ENCODE measurements at places on chromosomes 16 and 17.
A peak's percentile ranks its signal among the peaks of the same experiment; 100 is the strongest.

- DNase-seq: no peak
Measured at GRCh38 chr17:1027044-1027443, 30.1 kb downstream of the TIMM22 start.

DNA sequence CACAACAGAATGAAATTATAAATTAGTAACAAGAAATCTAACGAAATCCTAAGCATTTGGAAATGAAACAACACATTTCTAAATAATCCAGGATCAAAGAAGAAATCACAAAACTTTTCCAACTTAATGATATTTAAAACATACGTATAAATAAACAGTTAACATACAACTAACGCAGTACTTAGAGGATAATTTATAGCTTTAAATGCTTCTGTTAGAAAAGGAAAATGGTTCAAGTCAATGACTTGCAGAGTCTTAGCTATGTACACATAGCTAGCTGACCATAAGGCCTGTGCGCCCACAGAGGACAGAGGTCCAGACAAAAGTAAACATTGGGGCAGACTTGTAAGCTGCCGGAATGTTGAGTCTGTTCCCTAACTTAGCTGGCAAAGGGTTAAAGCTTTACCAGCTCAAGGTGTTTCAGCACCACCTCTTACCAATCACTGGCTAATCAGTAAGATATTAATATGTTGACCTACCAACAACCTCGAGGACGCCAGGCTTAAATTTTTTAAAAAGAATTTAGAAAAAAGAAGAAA, 84.6 kb downstream of the PARN start:
- DNase-seq: no peak

DNA sequence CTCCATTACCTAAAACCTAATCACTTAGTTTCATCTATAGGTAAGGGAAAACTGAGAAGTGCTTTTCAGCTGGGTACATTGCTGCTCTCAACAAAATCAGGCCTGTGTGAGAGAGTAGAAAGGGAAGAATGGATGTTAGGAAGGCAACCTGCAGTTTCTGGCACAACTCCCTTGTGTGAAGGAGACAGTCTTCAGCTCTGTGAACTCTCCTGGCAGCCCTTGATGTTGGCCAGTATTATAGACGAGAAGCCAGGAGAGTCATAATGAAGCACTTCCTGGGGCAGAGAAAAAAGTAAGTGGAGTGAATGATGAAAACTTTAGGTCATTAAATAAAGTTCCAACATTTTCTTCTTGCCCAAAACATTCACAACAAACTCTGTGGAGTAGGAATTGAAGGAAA, 260.1 kb downstream of the IRX3 start:
- DNase-seq: peak; percentile 16

DNA sequence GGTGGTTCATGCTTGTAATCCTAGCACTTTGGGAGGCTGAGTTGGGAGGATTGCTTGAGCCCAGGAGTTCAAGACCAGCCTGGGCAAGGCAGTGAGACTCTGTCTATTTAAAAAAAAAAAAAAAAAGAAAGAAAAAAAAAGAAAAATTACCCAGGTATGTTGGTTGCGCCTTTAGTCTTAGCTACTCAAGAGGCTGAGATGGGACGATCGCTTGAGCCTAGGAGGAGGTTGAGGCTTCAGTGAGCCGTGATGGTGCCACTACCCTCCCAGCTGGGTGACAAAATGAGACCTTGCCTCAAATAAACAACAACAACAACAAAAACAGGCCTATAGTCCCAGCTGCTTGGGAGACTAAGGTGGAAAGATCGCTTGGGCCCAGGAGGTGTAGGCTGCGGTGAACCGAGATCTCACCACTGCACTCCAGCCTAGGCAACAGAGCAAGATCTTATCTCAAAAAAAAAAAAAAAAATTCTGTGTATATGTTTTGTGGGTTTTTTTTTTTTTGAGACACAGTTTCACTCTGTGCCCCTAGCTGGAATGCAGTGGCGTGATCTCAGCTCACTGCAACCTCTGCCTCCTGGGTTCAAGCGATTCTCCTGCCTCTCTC, 12.5 kb upstream of the ANKRD40CL start:
- DNase-seq: no peak

- DNase-seq: no peak
Measured at GRCh38 chr17:83178533-83179304, 99.3 kb downstream of the METRNL start.

- DNase-seq: no peak
Measured at GRCh38 chr17:81666092-81666341, 388 bp downstream of the OXLD1 start.

DNA sequence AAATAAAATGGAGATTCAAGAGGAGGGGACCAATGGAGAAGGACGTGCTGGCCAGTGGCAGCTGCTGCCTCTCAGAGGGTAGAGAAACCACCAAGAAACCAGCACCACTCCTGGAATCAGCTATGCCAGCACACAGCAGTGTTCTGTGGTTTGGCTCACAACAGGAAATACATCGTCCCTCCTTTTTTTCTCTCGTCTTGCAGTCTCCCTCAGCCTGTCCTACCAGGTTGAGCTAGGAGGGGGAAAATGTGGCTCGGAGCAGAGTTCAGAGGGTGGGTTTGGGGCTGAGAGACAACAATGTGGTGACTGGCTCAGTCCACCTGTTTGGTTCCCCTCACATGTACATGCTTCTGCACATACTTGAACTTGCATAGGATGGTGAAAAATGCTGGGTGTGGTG, 19.9 kb upstream of the SLC16A5 start:
- DNase-seq: no peak

GRCh38 chr16:84255050-84255810, 15.4 kb upstream of the KCNG4 start:
- DNase-seq: no peak

Measured in fibroblast of skin of right quadriceps (primary cell).